H9 (cell line): ENCODE measurements at places on chromosomes 11 and 22. TPM values are rescaled to one million over a fixed set of nuclear protein-coding genes. Genes with fewer than 3 reads are reported as not detected.

The NCF4 gene
- not detected in 2 replicates for total RNA-seq

- no peak for DNase-seq
Measured at GRCh38 chr11:73652046-73652730, 5.8 kb downstream of the PLEKHB1 start.

DNA sequence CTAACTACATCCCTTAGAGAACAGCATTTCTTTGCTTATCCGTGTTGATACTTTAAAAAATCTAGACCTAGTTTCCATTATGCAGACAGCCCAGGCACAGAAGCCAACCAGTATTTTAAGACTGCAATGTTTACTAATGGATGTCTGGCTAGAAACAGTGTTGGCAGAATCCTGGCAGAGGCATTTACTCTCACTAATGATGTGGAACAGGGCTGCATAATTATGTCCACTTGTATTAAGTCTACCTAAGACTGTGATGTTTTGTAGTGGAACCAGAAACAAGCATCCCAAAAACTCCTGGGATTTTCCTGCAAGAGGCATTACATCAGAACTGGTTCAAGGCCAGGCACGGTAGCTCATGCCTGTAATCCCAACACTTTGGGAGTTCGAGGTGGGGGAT lies 50.2 kb upstream of the PICALM start:
- DNase-seq, result no peak

DNA sequence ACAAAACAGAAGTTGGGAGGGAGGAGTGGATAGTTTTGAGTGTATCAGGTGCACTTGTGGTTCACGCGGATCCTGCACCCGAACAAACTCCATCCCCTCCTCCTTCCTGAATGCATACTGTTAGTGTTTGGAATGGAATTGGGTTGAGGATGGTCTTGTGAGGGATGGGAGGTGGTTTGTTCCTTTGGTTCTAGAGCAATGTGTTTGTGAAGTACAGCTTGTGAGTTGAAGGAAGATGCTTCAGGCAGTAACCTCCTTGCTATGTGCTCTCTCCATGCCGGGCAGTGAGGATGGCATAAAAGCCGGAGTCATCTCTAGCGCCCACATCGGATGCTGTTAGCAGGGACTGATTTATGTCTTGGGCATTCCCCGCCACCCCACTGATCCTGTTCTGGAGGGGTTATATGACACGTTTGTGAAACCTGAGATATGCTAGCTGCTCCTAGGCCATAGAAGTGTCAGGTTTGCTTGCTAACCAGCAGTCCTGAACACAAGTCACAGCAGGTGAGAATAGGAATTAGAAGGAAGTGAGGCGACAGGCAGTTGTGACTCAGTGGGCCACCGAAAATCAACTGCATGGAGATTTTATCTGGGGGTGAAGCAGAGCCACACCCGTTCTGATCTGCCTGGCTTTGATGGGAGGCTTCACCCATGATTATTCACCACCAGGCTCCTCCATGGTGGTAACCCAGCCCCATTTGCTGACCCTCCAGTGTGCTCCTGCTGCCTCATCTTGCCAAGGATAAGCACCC lies 2.2 kb downstream of the BCR start:
- DNase-seq, result no peak

DNA sequence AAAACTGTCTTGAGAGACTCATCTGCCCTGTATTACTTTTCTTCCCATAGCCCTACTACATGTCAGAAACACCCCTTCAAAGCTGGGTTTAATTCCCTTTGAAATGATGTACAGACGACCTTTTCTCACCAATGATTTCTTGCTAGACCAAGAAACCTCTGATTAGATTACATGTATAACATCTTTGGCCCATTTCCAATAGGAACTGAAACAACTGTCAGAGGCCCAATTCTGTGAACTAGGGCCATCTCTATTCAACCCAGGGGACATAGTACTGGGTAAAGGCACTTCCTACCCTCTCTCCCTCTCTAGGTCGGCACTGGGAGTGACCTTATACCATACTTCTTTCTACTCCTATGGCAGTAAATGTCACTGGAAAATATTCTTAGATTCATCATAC lies 19.4 kb downstream of the NPAT start:
- no peak for DNase-seq

DNA sequence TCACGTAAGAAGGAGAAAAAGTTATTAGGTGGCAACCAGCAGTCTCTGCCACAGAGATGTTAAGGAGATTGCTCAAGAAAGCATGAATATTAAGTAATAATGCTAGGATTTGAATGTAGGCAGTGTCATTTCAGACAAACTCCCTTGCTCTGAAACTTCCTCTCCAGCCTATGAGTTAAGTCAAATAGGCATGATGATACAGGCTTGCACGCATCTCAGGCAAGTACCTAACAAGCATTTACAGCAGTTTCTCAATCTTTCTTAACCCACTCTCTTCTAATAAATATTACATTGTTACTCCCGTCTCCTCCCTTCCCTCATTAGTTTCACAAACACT lies 72.7 kb downstream of the RAB38 start:
- no peak for DNase-seq

DNA sequence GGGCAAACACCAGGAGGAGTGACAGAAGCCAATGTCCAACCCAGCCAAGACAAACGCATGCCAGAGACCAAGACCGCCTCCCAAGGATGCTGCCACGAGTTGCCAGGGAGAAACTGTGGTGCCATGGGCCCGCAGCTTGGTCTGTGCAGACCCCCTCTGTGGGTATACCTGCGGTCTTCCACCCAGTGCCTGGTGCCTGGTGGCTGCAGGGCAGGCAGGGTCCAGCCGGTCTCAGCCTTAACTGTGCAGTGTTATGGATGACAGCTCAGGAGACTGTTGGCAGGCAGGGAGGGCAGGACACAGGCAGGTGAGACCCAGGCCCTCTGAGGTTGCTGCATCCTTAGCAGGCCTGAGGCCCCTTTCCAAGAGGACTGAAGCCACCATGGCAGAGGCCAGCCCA lies 97.9 kb downstream of the MED15 start:
- DNase-seq, result peak; percentile 17

DNA sequence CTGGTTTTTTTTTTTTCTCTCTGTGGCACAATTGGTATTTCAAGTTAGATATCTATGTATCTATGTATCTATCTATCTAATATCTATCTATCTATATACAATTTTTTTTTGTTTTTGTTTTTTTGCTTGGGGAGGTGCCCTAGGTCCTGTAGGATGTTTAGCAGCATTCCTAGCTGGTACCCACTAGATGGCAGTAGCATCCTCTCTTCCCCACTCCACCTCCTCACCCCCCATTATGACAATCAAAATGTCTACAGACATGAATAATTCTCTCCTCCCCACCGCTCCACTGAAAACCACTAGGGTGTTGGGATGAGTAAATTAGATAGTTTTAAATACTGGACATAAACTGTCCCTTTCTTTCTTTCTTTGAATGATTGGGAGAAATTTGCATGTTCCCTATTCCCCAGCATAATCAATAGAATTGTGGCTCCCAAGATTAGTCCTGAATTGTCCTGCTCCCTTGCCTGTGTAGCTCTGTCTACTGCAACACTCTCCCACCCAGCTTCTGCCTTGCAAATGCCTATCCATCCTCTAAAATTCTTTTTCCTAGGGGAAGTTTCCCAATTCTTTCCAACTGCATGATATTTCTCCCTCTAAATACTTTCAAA lies 1152.4 kb downstream of the LRRC4C start:
- DNase-seq, result no peak

GRCh38 chr22:45248832-45249561 lies 8.3 kb upstream of the KIAA0930 start:
- DNase-seq, result no peak
